ENCODE measurements at places on chromosomes 7 and 10. TPM values are rescaled to one million over a fixed set of nuclear protein-coding genes. Genes with fewer than 3 reads are reported as not detected.

- no peak for DNase-seq
- no peak overlapping the region for H3K4me3 ChIP-seq
Observed at GRCh38 chr10:49005270-49005669, 65.6 kb upstream of the LRRC18 start.

- no peaks in the 10 kb centered on the region for H3K36me3 ChIP-seq
- H3K4me3 ChIP-seq, result no peak overlapping the region
- DNase-seq, result no peak
- H3K27ac ChIP-seq, result no peak overlapping the region
Observed at GRCh38 chr10:70350501-70350900, 31.9 kb downstream of the LRRC20 start.

- H3K27ac ChIP-seq, result no peak overlapping the region
- DNase-seq, result no peak
- no peak overlapping the region for H3K4me3 ChIP-seq
- no peaks in the 10 kb centered on the region for H3K27me3 ChIP-seq
- no peaks in the 10 kb centered on the region for H3K36me3 ChIP-seq
Observed at GRCh38 chr10:106535304-106535953, 629.1 kb downstream of the SORCS1 start.

- no peaks in the 10 kb centered on the region for H3K36me3 ChIP-seq
- H3K4me1 ChIP-seq, result peaks cover 5% of the 10 kb centered on the region
- DNase-seq, result no peak
- H3K27me3 ChIP-seq, result no peaks in the 10 kb centered on the region
Observed at GRCh38 chr7:36372156-36372555, 17.5 kb upstream of the ANLN start.

Gene BAMBI
- total RNA-seq, result 8.0 TPM

Data from esophagus muscularis mucosa (tissue), 4 donors.